ENCODE measurements at places on chromosomes 2 and 18. TPM values are rescaled to one million over a fixed set of nuclear protein-coding genes. Genes with fewer than 3 reads are reported as not detected.

DNA sequence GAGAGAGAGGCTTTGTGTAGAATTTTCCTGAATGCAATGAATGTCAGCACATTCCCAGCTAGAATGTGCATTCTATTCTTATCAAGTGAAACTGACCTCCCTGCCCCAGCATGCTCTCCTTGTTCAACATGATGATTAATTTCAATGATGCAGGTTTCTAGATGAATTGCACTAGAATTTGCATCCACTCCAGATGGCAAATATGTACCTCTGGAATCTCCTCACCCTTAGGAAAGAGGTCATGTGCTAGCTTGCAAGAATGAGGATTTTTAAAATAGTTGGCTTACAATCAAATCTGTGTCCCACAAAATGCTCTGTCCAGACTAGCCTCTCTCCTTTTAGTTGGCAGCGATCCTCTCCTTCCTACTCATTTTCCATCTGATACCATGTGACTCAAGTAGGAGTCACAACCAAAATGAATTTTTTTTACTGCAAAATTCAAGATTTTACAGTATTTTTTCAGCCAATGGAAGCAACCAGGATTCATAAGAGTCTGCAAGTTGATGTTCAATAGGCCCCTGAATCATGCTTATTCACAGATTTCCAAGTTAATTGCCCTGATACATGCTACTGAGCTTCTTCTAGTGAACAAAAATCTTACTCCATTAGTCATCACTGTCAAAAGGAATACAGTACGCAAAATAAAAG lies 21.0 kb upstream of the STAT4 start:
- no peaks in the 10 kb centered on the region for H3K36me3 ChIP-seq
- no peak overlapping the region for H3K4me3 ChIP-seq
- H3K27me3 ChIP-seq = no peaks in the 10 kb centered on the region
- no peak overlapping the region for H3K27ac ChIP-seq
- H3K4me1 ChIP-seq = peaks cover 33% of the 10 kb centered on the region
- no peak for DNase-seq

- H3K27me3 ChIP-seq = peaks cover 6% of the 10 kb centered on the region
- H3K36me3 ChIP-seq = no peaks in the 10 kb centered on the region
- H3K27ac ChIP-seq = no peak overlapping the region
- H3K4me1 ChIP-seq = peaks cover 8% of the 10 kb centered on the region
- no peak for DNase-seq
- H3K4me3 ChIP-seq = no peak overlapping the region
These were observed 549.0 kb upstream of the ID2 start for GRCh38 chr2:8132879-8133278.

DNA sequence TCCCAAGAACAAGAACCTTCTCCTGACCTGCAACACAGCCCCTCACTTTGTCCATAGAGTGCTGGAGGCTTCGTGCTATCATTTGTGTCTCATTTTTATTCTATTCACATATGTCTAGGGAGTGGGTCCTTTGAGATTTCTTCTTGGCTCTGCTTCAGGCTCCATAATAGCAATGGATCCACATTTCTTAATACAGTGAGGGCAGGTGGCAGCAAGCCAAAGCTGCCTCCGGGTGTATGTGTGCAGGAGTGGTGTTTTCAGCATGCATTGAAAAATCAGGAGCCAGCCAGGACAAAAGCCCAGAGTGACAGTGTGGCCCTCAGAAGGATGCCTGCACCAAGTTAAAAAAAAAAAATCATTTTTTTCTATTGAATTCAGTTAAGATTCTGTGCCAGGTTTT lies 115.1 kb upstream of the PELI1 start:
- H3K4me1 ChIP-seq = peaks cover 36% of the 10 kb centered on the region
- no peak overlapping the region for H3K27ac ChIP-seq
- DNase-seq = no peak
- H3K27me3 ChIP-seq = no peaks in the 10 kb centered on the region
- no peaks in the 10 kb centered on the region for H3K36me3 ChIP-seq

DNA sequence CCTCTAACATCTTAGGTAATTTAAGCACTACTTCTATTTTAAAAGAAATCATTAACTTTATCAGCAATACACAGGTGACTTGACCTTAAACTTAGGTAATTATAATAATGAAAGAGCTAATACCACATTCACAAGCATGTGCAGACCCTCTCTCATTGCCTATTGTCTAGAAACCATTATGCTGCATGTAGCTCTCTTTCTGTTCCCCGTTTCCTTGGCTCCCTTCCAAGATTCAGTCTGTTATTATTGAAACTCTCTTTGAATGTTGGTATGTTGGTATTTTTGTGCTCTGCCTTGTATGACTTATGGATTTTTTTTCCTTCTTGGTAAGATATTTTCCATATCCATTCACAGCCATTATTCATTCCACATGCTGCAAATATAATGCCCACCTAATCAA lies 201.2 kb downstream of the CDCA7 start:
- no peak overlapping the region for H3K27ac ChIP-seq
- DNase-seq = no peak
- H3K27me3 ChIP-seq = peaks cover 17% of the 10 kb centered on the region
- no peaks in the 10 kb centered on the region for H3K36me3 ChIP-seq

GRCh38 chr18:3914109-3914508 lies 464.1 kb downstream of the TGIF1 start:
- H3K4me3 ChIP-seq = no peak overlapping the region
- H3K27ac ChIP-seq = no peak overlapping the region
- no peaks in the 10 kb centered on the region for H3K4me1 ChIP-seq
- H3K36me3 ChIP-seq = no peaks in the 10 kb centered on the region

DNA sequence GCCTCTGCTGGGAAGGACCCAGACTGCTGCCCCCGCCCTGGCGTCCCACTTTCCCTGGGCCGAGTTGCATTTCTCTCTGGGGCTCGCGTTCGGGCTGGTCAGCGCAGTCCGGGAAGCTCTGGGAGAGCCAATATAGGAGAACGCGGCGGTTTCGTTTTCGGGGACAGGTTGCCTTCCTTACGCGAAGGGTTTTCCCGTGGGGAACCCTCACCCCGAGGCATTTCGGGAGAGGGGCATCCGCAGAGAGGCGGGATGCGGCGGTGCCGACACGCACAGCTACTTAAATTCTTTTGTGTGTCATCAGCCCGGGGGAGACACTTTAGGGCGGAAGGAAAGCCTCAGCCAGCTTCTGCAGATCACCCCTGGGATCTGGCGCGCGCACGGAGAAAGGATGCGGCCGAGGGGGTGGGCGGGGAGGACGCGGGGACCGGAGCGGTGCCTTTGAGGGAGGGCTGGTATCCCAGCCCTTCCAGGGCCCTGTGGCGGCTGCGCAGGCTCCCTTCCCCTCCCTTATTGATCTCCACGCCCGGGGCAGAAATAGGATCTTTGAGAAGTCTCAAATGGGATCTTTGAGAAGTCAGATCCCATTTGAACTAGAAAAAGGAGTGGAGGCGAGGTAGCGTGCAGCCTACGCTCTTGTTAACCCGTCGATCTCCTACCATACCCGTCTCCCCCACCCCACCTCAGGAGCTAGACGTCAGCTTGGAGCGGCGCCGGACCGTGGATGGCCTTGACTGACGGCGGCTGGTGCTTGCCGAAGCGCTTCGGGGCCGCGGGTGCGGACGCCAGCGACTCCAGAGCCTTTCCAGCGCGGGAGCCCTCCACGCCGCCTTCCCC lies 1.2 kb downstream of the GATA6 start:
- H3K4me1 ChIP-seq = peaks cover 64% of the 10 kb centered on the region
- peak overlapping the region; percentile 71 for H3K4me3 ChIP-seq
- no peak for DNase-seq
- H3K36me3 ChIP-seq = no peaks in the 10 kb centered on the region

- no peak for DNase-seq
- no peak overlapping the region for H3K4me3 ChIP-seq
- H3K27ac ChIP-seq = no peak overlapping the region
- H3K27me3 ChIP-seq = no peaks in the 10 kb centered on the region
- no peaks in the 10 kb centered on the region for H3K4me1 ChIP-seq
- no peaks in the 10 kb centered on the region for H3K36me3 ChIP-seq
These were observed 1323.5 kb upstream of the TMEFF2 start for GRCh38 chr2:193518041-193518817.

- no peaks in the 10 kb centered on the region for H3K36me3 ChIP-seq
- H3K4me1 ChIP-seq = no peaks in the 10 kb centered on the region
- H3K4me3 ChIP-seq = no peak overlapping the region
- no peak overlapping the region for H3K27ac ChIP-seq
- no peaks in the 10 kb centered on the region for H3K27me3 ChIP-seq
These were observed 76.7 kb downstream of the RND3 start for GRCh38 chr2:150410809-150411208.

DNA sequence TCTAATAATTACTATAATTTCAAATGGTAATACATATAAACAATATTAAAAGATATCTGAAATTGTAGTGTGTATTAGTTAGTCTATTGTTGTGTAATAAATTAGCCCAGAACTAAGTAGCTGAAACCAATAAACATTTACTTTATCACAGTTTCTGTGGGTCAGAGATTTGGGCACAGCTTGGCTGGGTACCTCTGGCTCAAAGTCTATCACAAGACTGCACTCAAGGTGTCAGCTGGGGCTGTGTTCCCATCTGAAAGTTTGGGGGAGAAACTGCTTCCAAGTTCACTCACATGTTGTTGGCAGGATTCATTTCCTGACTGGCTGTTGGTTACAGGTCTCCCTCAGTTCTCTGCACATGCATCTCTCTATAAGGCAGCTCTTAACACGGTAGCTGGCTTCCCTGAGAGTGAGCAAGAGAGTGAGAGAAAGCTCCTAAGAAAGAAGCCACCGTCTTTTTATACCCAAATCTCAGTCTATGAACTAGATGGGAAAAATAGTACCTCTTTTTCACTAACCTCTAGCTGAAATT lies 25.6 kb upstream of the WIPF1 start:
- no peak for DNase-seq
- no peak overlapping the region for H3K4me3 ChIP-seq
- peaks cover 5% of the 10 kb centered on the region for H3K4me1 ChIP-seq
- H3K36me3 ChIP-seq = no peaks in the 10 kb centered on the region
- no peak overlapping the region for H3K27ac ChIP-seq
- no peaks in the 10 kb centered on the region for H3K27me3 ChIP-seq

GRCh38 chr2:188973641-188974040 lies 532 bp upstream of the COL3A1 start:
- H3K4me3 ChIP-seq = peak overlapping the region; percentile 45
- H3K36me3 ChIP-seq = no peaks in the 10 kb centered on the region
- no peaks in the 10 kb centered on the region for H3K4me1 ChIP-seq
- DNase-seq = no peak
- H3K27ac ChIP-seq = peak overlapping the region; percentile 71

- H3K27ac ChIP-seq = peak overlapping the region; percentile 99
- H3K27me3 ChIP-seq = no peaks in the 10 kb centered on the region
- H3K36me3 ChIP-seq = no peaks in the 10 kb centered on the region
- peaks cover 55% of the 10 kb centered on the region for H3K4me1 ChIP-seq
- H3K4me3 ChIP-seq = peak overlapping the region; percentile 98
- DNase-seq = no peak
These were observed 1.7 kb downstream of the RTN4 start for GRCh38 chr2:55048508-55049042.

- H3K36me3 ChIP-seq = peaks cover 35% of the 10 kb centered on the region
- DNase-seq = no peak
- H3K4me1 ChIP-seq = no peaks in the 10 kb centered on the region
- no peaks in the 10 kb centered on the region for H3K27me3 ChIP-seq
These were observed 55.9 kb downstream of the RELCH start for GRCh38 chr18:62242955-62243354.

GRCh38 chr2:53630026-53630606 lies 137.5 kb upstream of the CHAC2 start:
- no peaks in the 10 kb centered on the region for H3K4me1 ChIP-seq
- no peak overlapping the region for H3K4me3 ChIP-seq
- H3K27ac ChIP-seq = no peak overlapping the region
- H3K27me3 ChIP-seq = no peaks in the 10 kb centered on the region
- DNase-seq = no peak

- no peak overlapping the region for H3K27ac ChIP-seq
- no peak for DNase-seq
- peaks cover 6% of the 10 kb centered on the region for H3K36me3 ChIP-seq
- H3K4me3 ChIP-seq = no peak overlapping the region
- H3K27me3 ChIP-seq = no peaks in the 10 kb centered on the region
- peaks cover 39% of the 10 kb centered on the region for H3K4me1 ChIP-seq
These were observed 12.3 kb downstream of the NCKAP1 start for GRCh38 chr2:183025993-183026392.

DNA sequence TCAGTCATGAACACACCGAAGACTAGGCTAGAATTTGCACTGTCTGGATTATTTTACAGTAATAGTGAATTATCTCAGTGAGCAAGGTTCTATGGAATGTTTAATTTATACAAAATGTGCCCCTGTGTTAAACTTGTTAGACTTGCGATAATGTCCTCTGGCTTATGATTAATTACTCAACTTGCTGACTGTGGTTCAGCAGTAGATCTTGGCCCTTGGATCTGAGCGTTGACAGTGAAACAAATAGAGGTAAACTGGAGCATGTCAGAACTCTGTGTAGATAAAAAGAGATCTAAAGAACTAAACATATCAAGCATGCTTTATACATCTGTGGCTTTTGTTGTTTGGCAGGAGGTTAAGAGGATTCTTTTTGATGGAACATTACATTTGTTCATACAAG lies 407.6 kb downstream of the DSEL start:
- no peaks in the 10 kb centered on the region for H3K4me1 ChIP-seq
- DNase-seq = no peak
- H3K36me3 ChIP-seq = no peaks in the 10 kb centered on the region
- H3K27me3 ChIP-seq = no peaks in the 10 kb centered on the region
- no peak overlapping the region for H3K27ac ChIP-seq

- no peak overlapping the region for H3K4me3 ChIP-seq
- no peak for DNase-seq
- H3K4me1 ChIP-seq = no peaks in the 10 kb centered on the region
- H3K27ac ChIP-seq = no peak overlapping the region
- H3K27me3 ChIP-seq = no peaks in the 10 kb centered on the region
These were observed 60.1 kb upstream of the LRRTM1 start for GRCh38 chr2:80364524-80365212.

DNA sequence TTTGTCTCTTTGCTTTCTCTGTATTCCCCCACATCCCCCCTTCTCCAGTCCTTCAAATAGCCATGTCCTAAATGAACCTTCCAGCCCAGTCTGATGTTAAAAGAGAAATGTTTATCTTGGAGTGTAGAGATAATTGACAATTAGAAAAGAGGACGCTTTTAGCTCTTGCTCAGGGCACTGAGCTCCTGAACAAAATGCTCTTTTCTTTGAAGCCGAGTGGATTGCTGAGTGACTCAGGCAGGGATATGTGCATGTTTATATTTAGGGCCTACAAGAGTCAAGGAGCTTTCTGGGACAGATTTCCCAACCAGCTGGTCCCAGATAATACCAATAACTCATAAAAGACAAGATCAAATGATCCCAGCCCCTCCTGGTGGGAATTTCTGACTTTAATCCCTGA lies 88.0 kb upstream of the SETBP1 start:
- H3K4me1 ChIP-seq = peaks cover 24% of the 10 kb centered on the region
- no peak overlapping the region for H3K4me3 ChIP-seq
- no peak for DNase-seq
- no peaks in the 10 kb centered on the region for H3K27me3 ChIP-seq
- no peaks in the 10 kb centered on the region for H3K36me3 ChIP-seq

GRCh38 chr2:96874198-96874831 lies 4.4 kb upstream of the SEMA4C start:
- no peak overlapping the region for H3K27ac ChIP-seq
- H3K4me3 ChIP-seq = no peak overlapping the region
- H3K27me3 ChIP-seq = no peaks in the 10 kb centered on the region
- peaks cover 56% of the 10 kb centered on the region for H3K4me1 ChIP-seq

GRCh38 chr18:59681051-59681450 lies 16.2 kb downstream of the CCBE1 start:
- H3K36me3 ChIP-seq = no peaks in the 10 kb centered on the region
- no peaks in the 10 kb centered on the region for H3K27me3 ChIP-seq
- no peak overlapping the region for H3K27ac ChIP-seq
- DNase-seq = no peak

Gene AOX1
- 20.1 TPM for total RNA-seq

Gene TMEM17
- 2.5 TPM for total RNA-seq

Gene FLACC1
- not detected for total RNA-seq

Gene CPO
- total RNA-seq = not detected

Gene NOSTRIN
- total RNA-seq = 10.9 TPM

Gene DLX1
- 0.44 TPM for total RNA-seq

Gene ZNF236
- 13.5 TPM for total RNA-seq

Gene SESTD1
- total RNA-seq = 8.0 TPM

Gene RNF125
- 10.2 TPM for total RNA-seq
